ENCODE measurements at places on chromosomes 1 and 21.

- no peak for DNase-seq
These were observed 29.3 kb upstream of the BCAS2 start for GRCh38 chr1:114610546-114611245.

- no peak for DNase-seq
These were observed 27.1 kb downstream of the CELF3 start for GRCh38 chr1:151689494-151689893.

DNA sequence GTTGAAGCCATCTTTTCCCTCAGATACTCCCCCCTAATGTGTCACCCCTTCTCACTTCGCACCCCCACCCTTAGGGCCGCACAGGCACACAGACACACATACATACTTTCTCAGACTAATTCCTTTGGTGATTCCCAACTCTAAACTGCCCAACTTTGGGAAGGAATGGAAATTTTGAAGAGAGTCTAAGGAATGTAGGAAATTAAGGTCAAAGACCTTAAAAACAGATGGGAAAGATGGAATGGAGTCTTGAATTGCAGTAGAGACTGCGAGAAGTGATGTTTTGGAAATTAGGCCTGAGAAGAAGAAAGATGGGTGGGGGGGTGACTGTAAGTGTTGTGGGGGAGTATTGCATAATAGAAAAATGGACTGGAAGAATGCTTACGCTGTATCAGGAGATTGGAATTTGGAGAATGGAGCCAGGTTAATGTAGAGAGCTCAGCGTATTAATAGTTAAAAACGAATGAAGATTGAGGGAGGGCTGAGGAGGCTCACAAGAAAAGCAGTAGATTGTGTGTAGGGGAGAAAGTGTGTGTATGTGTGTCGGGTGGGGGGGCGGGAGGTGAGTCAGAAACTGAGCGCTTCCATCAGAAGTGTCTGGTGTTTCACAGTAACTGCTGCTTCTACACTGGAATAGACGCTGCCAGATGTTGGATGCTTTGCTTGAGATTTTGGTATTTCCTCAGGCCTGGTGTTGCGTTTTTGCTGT is 1.7 kb downstream of the PIP5K1A start:
- peak; percentile 7 for DNase-seq

- DNase-seq = no peak
These were observed 453.6 kb downstream of the LTN1 start for GRCh38 chr21:28538987-28539622.

DNA sequence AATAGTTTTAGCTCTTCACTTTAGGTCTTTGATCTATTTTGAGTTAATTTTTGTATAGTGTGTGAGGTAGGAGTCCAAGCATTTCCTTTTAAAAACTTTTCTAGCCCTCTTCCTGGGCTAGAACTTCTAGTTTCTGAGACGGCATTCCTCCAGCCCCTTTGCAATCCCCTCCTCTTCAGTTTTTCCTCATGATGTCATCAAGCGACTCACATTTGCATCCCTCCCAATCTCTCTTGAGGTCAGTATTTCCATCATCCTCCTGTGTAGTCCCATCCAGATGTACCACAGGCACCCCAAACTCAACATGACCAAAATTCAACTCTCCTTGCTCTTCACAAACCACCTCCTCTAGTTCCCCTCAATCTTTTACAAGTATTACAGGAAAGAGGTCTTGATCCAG is 10.7 kb downstream of the HMGN2 start:
- DNase-seq = no peak

GRCh38 chr1:35795295-35795694 is 12.5 kb upstream of the AGO4 start:
- DNase-seq = no peak

DNA sequence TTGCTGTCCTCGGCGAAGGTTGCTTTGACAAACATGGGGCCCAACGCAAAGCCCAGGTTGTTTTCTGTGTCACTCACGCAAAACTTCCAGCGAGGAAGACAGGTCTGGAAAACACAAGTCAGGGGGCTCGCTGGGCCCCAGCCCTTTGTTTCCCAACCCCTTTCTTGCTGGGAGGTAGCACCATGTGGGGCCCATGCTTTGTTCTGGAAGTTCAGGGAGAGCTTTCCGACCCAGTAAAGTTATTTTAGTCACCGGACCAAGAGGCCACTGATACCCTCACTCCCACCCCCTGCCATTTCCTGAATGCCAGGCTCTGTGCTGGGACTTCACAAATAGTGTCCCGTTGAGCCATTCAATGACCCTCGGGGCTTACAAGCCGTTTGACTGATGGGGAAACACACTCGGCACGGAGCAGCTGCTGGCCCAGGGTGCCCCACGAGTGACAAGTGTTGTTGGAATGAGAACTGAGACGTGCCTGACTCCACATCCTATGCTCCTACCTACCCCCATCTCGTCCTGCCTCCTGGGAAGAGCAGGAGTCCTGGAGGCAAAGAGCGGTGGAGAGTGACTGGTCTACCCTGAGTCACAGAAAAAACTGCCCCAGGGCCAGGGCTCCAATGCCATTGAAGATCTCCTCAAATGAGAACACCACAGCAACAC is 52.0 kb downstream of the ECE1 start:
- no peak for DNase-seq

DNA sequence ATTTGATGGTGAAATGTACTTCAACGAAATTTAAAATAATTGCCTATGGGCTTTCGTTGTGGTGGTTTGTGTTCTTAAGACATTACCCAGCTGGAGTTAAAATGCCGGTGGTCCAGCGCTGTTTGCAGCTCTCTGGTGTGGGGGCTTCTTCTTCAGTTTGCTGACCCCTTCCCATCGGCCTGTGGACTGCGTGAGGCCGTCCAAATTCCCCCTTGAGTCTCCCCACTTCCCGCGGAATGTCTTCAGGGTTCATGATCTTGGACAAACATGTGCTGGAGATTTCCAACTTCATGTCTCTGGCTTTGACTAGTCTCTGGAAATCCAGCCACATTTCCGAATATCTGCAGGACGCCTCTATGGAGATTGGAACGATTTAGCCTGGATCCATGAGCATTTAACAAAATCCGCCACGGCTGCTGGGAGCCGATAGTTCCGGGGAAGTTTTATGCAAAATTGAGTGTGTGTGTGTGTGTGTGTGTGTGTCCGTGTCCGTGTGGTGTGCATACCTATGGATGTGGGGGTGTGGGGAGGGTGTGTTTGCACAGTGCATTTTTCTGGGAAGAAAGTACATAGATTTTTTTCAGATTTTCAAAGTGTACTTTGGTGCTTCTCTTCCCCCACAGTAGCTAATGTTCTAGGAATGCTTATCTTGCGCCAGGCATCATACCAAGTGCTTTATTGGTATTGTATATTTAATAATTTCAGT is 117.2 kb downstream of the PCP4 start:
- no peak for DNase-seq

DNA sequence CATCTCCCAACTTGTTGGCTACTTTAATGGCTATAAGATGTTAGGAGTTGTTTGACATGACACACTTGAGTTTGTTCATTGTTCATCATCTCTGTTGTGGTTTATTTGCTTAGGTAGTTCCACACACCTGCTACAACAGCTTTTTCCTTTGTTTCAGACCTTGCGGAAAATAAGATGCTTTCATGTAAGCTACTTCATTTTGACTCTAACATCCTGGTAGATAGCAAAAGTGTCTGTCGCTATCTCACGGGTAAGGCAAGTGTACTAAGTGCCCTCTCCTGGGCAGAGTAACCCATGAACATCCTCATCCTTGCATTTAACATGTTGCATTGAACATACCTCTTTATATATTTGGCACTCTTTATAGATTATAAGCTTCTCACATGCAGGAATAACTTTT is 1.6 kb upstream of the OR10T2 start:
- no peak for DNase-seq

DNA sequence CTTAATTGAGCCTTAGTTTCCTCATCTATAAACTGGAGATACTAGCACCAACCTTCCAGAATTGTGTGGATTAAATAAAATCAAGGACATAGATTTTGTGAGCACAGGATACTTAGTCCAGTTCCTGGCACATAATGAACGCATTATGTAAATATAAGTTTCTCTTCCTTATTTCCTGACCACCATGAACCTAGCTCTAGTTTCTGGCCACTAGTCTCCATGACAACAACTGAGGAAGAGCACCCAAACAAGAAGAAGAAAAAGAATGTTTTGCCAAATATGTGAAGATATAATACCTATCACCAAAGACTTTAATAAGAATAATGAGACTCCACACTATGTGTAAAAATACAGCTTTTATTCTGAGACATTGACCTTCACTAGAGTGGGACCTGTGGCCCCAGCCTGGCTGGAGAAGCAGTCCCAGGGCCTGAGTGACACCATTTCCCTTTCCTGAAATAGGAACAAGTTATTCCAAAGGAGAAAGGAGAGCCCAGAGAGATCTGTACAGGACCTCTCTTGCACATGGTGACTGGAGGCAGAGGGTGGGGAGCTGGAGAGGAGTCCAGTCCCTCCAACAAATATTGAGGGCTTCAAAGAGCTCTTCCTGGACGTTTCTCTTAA is 940 bp upstream of the USF1 start:
- no peak for DNase-seq

GRCh38 chr1:212665241-212666115 is 34.2 kb downstream of the BATF3 start:
- peak; percentile 87 for DNase-seq

GRCh38 chr1:173779936-173780335 is 44.5 kb upstream of the DARS2 start:
- DNase-seq = no peak

GRCh38 chr1:29500041-29500440 is 263.7 kb downstream of the PTPRU start:
- DNase-seq = no peak

- DNase-seq = no peak
These were observed 63.6 kb upstream of the ERRFI1 start for GRCh38 chr1:8089535-8090228.

Data from stimulated activated CD4-positive, alpha-beta T cell treated with anti-CD3 and anti-CD28 coated beads, Interleukin-4, amount 100 ng/mL, for 1 hour (primary cell).